ENCODE measurements at places on chromosomes 2 and 18.
A peak's percentile ranks its signal among the peaks of the same experiment; 100 is the strongest.

DNA sequence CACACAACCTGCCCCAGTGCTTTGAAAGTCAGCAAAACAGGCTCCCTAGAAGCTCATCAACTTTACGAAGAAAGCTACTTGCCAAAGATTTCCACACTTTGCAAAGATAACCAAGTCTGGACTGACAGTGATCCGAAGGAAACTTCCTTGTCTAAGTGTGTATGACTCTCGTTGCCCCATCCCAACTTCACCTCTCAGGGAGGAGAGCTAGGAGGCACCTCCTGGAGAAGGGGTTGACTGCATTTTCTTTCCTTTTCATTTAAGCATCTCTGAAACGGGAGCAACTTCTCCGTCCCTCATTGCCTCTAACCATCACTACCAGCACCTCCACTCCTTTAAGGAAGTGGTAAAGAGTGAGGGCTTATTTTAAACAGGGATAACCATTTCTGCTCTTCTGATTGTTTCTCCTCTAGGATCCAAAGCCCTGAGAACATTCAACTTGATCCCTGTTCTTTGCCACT is 7.0 kb downstream of the ZEB2 start:
- DNase-seq: no peak

- peak; percentile 11 for DNase-seq
Observed at GRCh38 chr2:196725218-196725617, 74.3 kb downstream of the GTF3C3 start.

GRCh38 chr2:28754321-28754720 is 2.7 kb downstream of the PPP1CB start:
- peak; percentile 47 for DNase-seq

GRCh38 chr2:16069933-16070647 is 129.7 kb downstream of the MYCN start:
- no peak for DNase-seq

DNA sequence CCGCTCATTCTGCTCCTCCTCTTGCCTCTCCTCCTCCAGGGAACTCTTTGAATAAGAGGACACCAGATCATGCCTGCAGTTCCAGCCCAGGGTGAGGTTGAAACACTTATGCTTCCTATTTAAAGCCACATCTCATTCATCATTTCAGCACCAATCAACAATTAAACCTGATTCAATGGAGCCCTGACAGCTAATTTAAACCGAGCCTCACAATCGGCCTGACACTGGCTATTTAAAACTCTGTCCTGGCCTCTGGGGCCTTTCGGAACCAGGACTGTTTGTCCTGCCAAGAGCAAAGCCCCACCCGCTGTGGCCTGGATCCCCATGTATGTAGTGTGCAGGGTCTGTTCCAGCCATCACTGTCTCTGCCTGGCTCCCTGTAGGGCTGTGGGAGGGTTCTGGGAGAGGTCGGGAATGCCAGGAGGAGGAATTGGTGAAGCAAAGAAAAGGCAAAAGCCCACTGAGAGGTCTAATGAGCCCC is 97.4 kb downstream of the MCFD2 start:
- DNase-seq: no peak

GRCh38 chr2:159944874-159945273 is 117.5 kb downstream of the PLA2R1 start:
- no peak for DNase-seq

DNA sequence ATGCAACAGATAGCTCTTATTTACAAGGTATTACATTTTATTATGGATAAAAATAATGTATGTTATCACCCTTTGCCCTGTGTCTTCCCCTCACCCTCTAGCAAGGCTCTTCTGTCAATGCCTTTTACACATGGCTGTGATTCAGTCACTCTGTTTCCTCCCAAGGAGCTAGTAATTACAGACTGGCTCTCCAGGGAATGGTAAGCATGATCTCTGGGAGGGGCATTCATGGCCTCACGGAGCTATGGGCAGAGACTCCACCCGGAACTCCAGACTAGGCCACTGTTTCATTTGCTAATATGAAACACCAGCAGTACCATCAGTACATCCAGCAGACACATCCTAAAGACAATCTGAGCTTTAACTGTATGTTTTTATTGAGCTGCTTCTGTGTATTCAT is 410.9 kb upstream of the CYRIA start:
- DNase-seq: no peak

GRCh38 chr18:55384551-55385275 is 203.3 kb downstream of the TCF4 start:
- DNase-seq: peak; percentile 73

GRCh38 chr2:5125017-5125730 is 567.0 kb upstream of the SOX11 start:
- DNase-seq: no peak

- no peak for DNase-seq
Observed at GRCh38 chr2:122083256-122084048, 328.0 kb downstream of the TSN start.

- DNase-seq: no peak
Observed at GRCh38 chr2:54871457-54872107, 148.1 kb downstream of the EML6 start.

- DNase-seq: no peak
Observed at GRCh38 chr2:74740395-74740740, 86.3 kb downstream of the SEMA4F start.

DNA sequence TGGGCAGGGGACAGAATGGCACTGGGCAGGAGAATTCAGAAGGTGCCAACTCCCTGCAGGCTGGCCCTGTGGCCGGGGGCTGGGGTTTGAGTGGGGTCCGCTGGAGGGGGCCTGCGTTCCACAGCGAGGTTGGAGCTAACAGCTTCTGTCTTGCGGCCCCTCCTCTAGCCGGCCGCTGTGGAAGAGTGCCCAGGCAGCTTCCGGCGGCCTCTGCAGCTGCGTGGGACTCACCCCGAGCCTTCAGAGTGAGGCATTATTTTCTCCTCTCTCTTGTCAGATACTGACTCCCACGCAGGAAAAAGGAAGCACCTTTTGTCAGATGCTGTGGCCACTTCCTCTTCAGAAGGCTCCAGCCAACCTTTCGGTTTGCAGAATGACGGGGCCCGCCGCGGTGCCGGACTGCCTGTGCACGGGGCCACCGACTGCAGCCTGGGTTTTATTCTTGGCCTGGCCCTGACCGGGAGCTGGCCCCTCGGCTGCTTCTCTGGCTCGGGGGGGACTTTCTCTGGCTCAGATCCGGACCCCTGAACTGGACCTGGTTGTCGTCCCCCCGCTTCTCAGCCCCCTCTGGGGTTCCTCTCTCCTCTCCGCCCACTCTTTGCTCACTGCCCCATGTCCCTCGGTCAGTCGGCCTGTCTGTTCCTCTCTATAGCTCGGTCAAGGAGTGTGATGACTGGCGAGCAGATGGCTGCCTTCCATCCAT is 40.1 kb downstream of the ARHGAP25 start:
- peak; percentile 91 for DNase-seq

GRCh38 chr2:194621945-194622344 is 1035.1 kb upstream of the SLC39A10 start:
- DNase-seq: no peak

DNA sequence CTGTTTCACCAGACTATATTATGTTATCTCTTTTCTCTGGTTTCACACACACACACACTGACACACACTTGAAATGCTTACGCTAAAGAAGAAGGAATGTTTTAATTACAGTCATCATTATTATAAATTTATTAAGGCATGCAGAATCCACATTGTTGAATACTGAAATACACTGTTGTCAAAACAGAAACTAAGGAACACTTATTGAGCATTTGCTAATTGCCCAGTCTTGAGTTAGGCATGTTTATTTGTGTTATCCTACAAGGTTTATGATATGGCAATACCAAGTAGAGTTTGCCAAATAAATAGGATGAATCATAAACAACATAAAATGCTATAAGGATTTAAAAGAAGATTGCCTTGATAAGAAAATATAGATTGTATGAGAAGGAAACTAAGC is 917.0 kb upstream of the PIK3C3 start:
- DNase-seq: peak; percentile 7

DNA sequence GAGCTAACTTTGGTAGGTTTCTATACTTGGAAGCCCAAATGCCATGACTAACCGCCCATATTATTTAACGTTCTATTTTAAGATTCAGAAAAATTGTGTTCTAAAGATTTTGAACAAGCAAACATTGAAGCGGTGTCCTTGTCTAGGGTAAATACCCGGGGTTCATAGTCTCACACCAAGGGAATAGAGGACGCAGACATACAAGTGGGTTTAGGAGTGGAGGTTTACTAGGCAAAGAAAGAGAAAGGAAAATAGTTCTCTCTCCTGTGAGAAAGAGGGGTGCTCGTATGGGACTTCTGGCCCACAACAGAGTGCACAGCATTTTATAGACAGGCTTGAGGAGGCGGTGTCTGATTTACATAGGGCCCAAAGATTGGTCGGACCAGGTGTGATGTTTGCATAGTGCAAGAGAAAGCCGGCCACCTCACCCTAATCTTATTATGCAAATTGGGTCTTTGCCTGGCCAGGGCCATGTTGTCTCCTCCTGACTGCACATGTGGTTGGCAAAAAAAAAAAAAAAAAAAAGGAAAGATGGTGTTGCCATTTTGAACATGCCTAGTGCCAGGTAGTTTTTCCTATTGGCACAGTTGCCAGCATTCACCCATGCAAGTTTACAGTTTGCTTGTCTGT is 1062.6 kb downstream of the LRP1B start:
- no peak for DNase-seq

- DNase-seq: no peak
Observed at GRCh38 chr2:106105151-106105922, 88.8 kb downstream of the UXS1 start.

DNA sequence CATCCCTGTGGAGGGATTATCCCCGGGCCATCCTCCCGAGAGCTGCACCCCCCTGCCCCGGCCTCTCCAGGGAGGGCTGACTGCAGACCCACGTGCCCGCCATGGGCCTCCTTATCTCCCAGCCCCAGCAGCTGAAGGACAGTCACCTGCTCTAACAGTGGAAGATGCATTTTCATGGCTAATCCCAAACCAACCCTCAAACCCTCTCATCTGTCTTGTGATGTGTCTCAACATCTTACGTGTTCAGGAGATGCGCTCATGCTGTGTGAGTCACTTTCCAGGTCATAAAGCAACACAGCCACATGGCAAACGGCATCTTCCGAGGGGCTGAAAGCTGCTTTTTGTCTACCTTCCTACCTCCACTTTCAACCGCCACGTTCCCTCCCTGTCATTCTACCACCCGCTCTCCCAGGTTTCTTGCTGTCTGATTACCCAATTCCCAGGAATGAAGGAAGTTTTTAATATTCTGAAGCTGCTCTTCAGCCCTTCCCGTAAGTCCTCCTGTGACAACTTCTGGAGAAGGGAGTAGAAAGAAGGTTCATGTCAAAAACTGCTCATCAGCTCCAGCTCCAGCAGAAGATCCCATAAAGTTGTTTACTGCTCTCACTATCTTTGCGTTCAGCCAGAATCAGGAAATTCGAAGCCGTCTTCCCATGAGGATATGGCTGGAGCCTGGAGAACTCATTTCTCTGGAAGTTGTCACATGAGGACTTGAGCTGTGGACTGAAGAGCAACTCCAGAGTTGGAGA is 54.5 kb downstream of the MBP start:
- DNase-seq: no peak

All from fibroblast of pulmonary artery (primary cell).